Purkinje cell (primary cell): ENCODE measurements at places on chromosomes 5 and 9. TPM values are rescaled to one million over a fixed set of nuclear protein-coding genes. Genes with fewer than 3 reads are reported as not detected.

The KCNV2 gene
- polyA plus RNA-seq: not detected in 2 replicates

The FUT7 gene
- polyA plus RNA-seq: not detected in 2 replicates

The AGXT2 gene
- polyA plus RNA-seq: not detected in 2 replicates

The HMGXB3 gene
- 1.4 and 2.5 TPM in 2 replicates for polyA plus RNA-seq

The MLANA gene
- 0.93 TPM in 1 of 2 replicates, not detected in the other for polyA plus RNA-seq

The TRPM3 gene
- polyA plus RNA-seq: 7.1 and 7.8 TPM in 2 replicates

The CCDC152 gene
- 60.9 and 83.2 TPM in 2 replicates for polyA plus RNA-seq

The LCN12 gene
- not detected in 2 replicates for polyA plus RNA-seq
